Tibial nerve (tissue), 4 donors: ENCODE measurements at places on chromosomes 5 and 9. TPM values are rescaled to one million over a fixed set of nuclear protein-coding genes. Genes with fewer than 3 reads are reported as not detected.

Gene SCAI
- 9.0 TPM for total RNA-seq

Gene CCIN
- not detected for total RNA-seq

Gene UIMC1
- 56.7 TPM for total RNA-seq

Gene TRIM36
- 3.7 TPM for total RNA-seq

Gene PCDHB5
- 7.2 TPM for total RNA-seq

Gene CDH18
- total RNA-seq, result not detected

Gene CEL
- 2.8 TPM for total RNA-seq

Gene UAP1L1
- total RNA-seq, result 8.8 TPM

Gene TMC1
- not detected for total RNA-seq

Gene PRXL2C
- total RNA-seq, result 21.6 TPM

Gene KCNT1
- total RNA-seq, result under 0.01 TPM

Gene SAPCD2
- not detected for total RNA-seq

Gene LHX3
- not detected for total RNA-seq

GRCh38 chr9:20207176-20207575 lies 415.1 kb downstream of the MLLT3 start:
- DNase-seq, result no peak

DNA sequence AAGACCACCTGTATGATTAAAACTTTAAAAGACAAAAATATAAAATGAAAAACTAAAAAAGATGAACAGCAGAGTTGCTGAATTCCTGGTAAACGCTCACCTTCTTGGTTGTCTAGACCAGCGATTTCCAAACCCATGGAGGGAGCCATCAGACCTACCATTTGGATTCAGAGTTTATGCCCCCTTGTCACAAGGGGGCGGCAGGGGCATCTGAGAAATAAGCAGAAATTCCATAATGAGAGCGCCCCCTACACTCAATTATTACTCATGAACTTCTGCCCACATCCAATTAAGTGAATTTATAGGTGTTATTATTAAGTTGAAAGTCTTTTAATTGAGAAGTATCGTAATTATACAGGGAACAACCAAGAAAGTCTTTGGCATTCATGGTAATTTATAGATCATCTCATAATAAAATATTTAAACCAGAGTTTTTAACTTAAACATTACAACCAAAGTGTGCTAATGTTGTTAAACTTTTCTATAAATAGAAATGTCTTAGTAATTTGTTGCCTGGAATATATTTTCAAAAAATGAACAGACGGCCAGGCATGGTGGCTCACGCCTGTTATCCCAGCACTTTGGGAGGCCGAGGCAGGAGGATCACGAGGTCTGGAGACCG lies 35.2 kb upstream of the SPATA31C2 start:
- peak; percentile 34 for DNase-seq

GRCh38 chr9:89690334-89690912 lies 85.6 kb downstream of the GADD45G start:
- DNase-seq, result no peak

GRCh38 chr9:87160148-87161102 lies 213.1 kb upstream of the GAS1 start:
- no peak for DNase-seq

- no peak for DNase-seq
Observed at GRCh38 chr5:116487045-116487444, 87.6 kb downstream of the SEMA6A start.

DNA sequence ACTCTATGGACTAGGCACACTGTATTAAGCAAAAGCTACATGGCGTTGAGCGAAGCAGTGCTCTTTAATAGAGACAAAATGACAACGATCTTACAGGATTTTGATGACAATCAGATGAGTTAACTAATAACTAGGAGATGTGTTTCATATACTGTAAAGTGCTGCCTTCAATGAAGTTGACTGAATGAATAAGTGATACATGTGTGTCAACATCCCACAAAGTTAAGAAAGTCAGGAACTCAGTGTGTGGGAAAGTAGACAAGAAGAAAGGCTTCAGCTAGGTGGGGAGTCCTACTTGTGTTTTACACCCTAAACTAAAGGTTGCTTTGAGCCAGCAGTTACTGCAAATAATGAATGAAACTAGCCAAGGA lies 79.6 kb downstream of the PAPPA start:
- DNase-seq, result no peak

GRCh38 chr9:86166546-86166945 lies 67.2 kb upstream of the GOLM1 start:
- no peak for DNase-seq

- DNase-seq, result no peak
Observed at GRCh38 chr9:21969951-21970799, 24.0 kb downstream of the CDKN2A start.
